ENCODE measurements at places on chromosomes 5 and 9.

GRCh38 chr5:103693517-103693916 is 130.9 kb upstream of the NUDT12 start:
- DNase-seq = no peak

DNA sequence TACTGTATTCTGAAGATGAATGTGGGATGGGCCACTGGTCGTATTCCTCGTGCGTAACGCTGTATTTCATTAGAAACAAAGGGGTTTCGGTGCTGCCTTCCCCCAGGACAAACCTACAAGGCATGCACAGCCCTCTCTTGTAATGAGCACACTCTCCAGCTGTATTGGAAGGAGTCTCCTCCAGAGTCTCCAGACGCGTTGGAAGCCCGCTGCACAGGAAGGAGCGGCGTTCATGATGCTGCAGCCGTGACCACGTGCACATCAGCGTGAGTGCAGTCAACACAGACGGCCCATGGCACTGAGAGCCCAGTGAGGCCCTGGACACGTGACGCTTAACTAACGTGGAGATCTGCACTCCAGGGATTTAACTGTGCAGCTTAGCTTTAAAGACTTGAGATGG is 209.0 kb upstream of the IRX1 start:
- no peak for DNase-seq

DNA sequence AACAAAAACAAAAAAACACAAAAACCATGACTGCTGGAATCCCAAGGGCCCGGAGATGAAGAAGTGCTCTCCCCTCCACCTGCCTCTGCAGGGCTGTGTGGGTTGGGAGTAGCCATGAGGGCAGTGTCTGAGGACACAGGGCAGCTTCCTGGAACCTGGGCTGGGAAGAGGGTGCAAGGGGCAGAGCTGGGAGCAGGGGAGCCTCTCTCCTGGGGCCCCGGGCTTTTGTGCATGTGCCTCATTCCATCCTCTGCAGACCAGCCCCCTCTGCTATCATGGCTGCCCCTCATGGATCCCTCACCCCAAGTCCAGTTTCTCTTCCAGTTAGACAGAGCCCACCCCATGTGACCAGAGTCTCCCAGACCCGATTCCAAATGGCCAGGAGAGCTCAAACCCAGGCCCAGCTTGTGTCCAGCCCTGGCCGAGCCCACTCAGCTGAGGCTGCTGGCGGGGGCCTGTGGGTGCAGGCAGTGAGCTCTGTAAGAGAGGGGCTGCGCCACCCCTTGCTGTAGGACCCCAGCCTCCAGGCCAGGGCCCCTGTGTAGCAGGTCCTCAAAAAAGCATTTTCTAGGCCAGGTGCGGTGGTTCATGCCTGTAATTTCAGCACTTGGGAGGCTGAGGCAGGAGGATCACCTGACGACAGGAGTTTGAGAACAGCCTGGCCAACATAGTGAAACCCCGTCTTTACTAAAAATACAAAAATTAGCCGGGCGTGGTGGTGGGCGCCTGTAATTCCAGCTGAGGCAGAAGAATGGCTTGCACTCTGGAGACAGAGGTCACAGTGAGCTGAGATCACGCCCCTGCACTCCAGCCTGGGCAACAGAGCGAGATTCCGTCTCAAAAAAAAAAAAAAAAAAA is 44.5 kb downstream of the PLPP7 start:
- DNase-seq = no peak

GRCh38 chr5:143114481-143114880 is 289.0 kb downstream of the NR3C1 start:
- DNase-seq = no peak

DNA sequence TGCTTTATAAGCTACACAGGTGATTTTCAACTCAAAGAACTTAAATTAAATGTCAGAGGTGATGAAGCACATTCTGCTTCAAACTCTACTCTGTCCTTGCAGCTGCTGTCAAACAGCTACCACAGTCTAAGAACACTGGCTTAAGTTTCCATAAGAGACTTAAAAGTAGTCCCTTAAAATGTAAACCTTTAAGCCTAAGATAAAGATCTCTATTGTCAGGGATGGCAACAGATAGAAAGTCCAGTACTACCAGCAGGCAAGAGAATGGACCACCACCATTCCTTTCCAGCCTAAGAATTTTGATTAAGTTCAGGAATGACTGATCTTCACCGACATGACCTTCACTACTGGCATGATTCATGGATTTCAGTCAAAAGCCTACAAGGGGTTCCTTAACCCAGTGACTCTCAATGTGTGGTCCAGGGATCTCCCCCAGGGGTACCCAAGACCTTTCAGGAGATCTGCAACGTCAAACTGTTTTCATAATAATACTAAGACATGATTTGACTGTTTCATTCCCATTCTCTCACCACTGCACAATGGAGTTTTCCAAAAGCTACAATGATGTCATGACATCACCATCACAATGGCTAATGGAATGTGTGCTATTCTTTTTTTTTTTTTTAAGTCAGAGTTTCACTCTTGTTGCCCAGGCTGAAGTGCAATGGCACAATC is 41.1 kb upstream of the PLPP6 start:
- DNase-seq = no peak

DNA sequence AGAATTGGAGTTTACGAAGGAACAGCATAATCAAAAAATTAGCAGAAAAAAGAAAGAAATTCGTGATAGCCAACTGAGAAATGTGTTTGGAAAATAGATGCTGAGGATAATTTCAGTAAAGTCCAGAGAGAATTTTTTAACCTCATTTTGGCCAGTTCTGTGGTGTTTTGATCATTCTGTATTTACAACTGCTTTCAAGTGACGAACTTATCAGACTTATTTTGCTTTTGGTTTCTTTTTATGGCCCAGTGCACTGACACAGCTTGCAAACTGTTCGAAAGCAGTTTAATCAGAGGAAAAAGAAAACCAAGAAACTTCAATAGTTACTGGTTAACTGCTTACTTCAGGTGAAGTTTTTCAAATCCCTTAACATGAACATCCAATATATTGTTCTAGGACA is 1.9 kb downstream of the SDHA start:
- DNase-seq = no peak

GRCh38 chr5:109823597-109823996 is 133.9 kb downstream of the MAN2A1 start:
- DNase-seq = no peak

- DNase-seq = no peak
These were observed 211.1 kb downstream of the DMRTA1 start for GRCh38 chr9:22657713-22658112.

DNA sequence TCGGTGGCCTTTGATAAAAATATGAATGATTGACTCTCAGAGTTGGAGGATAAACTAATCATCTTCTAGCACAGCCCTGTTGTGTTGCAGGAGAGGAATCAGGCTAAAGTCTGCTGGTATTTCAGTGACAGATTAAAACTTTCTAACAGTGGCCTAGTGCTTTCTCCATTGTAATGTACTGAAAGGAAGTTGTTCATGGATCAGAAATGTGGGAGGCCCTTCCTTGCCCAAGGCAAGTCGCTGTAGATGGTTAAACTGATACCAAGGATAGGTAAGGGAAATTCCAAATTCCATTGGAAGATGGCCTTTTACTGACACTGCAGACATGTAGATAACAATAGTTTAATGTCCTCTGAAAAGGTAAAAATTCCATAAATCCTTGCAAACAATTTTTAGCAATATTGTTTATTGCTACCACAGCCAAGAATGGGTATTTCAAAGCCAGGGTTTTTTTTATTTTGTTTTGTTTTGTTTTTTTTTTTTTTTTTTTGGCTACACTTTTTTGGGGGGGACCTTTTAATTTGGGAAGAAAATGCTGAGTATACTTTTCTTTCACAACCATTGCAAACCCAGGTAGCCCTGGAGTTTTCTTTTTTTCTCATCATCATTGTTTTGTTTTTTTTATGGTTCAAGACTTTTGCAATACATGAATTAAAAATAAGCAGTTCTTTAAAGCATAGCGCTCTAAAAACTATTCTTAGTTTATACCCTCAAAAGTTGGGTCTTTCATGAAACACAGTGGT is 35.5 kb downstream of the WDR36 start:
- no peak for DNase-seq

DNA sequence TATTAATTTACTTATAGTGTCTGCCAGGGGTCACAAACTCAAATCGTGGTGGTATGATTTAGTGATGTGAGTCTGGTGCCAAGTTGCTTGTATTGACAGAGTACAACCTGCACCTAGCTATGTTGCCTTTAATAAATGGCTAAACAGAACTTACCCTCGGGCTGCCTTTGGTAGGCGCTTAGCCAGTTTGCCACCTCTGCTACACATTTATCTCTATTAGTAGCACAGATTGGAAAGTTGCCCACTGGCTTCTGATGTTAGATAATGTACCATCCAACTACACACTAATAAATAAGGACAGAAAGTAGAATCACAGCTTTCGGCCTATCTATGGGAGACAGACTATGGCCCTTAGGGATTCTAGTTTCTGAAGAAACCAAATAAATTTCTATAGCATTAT is 368.4 kb downstream of the MAN2A1 start:
- DNase-seq = no peak

- no peak for DNase-seq
These were observed 134.9 kb downstream of the GABBR2 start for GRCh38 chr9:98573749-98574278.

DNA sequence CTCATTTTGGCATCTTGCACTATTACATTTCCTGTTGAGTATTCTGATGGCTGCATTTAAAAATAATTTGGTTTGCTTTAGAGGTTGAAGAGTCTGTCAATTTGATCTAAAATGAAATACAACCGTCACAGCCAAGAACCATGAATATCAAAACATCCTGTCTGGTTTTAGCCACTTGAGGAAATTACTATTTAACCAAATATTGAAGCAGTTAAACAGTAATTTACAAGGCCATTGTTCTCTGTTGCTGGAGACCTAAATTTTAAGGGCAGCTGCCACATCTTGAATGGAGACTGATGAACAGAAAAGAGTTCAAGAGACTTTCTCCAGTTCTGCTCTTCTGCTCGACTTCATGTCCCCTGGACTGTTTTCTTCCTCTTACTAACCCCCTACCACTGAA is 549.4 kb downstream of the LRRC70 start:
- DNase-seq = no peak

GRCh38 chr5:127660047-127660733 is 11.3 kb downstream of the CTXN3 start:
- no peak for DNase-seq

- no peak for DNase-seq
These were observed 2.4 kb upstream of the CATSPER3 start for GRCh38 chr5:134965271-134965825.

DNA sequence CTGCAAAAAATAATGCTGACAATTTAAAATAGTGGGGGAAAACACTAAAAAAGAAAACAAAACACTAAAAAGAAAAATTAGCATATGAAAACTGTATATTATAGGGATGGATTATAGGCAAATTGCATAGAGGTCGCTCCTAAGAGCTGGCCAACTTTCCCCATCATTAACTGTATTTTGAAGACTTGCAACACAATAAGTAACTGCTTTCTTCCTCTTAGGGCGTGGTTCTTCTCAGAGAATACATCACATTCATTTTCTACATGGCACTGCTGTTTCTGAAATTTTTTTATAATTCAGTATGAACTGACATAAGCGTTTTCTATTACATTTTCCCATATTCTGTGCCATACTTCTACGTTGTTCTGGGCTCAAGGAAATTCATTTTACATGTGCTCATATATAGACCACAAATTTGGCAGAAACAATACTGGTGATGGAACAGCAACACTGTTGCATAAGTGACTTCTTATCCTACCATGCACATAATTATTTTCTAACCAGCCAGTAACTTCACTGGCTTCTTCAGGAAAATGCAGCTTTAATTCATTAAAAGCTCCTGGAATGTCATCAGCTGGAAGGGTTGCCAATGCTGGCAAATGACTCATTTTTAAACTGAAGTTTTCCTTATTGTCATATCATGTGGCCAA is 171.2 kb upstream of the DMAC1 start:
- DNase-seq = no peak

DNA sequence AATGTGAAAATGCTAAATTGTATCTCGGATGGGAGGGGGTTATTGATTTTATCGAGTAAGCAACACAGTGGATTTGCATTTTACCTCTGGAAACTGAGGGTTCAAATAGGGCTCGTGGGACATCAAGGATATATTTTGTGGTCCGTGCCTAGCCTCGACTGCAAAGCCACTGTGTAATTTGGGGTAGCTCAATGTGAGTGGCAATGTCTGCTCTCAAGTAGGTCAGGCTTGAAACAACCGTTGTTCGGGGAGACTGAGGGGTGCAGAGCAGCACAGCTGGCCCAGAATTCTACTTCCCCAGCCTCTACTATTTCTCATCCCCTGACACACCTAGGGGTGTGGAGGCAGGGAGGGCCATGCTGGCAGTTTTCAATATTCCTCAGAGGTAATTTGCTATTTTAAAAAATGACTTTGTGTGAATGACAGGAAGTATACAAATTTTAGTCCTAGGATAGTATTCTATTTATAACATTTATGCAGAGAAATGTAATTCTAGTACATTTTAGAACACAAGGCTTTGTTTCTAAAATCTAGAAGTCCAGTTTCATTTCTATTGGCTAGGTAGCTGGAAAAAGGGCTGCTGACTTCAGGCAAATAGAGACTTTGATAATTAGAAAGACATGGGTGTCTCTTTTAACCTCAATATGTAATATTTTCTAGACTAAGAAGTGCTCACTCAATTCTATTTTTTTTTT is 1.4 kb upstream of the DAB2 start:
- DNase-seq = no peak

GRCh38 chr5:172276214-172276613 is 7.3 kb downstream of the UBTD2 start:
- no peak for DNase-seq

GRCh38 chr9:121318631-121319382 is 50.8 kb downstream of the GSN start:
- DNase-seq = no peak

- no peak for DNase-seq
These were observed 85.8 kb upstream of the DMRT1 start for GRCh38 chr9:755454-756381.

DNA sequence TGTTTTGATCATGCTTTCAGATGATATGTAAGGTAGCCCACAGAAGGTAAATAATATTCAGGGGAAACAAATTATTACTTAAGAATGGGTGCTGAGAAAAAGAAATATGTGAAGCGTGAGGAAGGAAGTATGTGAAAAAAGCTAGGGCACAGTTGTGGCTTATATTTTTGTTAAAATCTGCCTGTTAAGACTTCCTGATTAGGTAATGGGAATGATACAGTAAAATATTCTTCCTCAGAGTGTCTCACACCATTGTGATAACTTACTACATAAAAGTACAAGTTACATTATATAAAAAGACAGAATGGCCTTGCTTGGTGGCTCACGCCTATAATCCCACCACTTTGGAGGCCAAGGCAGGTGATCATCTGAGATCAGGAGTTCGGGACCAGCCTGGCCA is 18.7 kb upstream of the PARP8 start:
- DNase-seq = no peak

Data from esophagus squamous epithelium (tissue), 5 donors.